Naive B cell (primary cell): ENCODE measurements at places on chromosomes 13 and 19. TPM values are rescaled to one million over a fixed set of nuclear protein-coding genes. Genes with fewer than 3 reads are reported as not detected.

The SYDE1 gene
- 0.09 TPM for polyA plus RNA-seq

The NBEA gene
- 1.4 TPM for polyA plus RNA-seq

The FXYD7 gene
- polyA plus RNA-seq, result 4.2 TPM

The PLEKHG2 gene
- polyA plus RNA-seq, result 6.0 TPM

The PCP2 gene
- polyA plus RNA-seq, result 0.74 TPM

The SLITRK5 gene
- not detected for polyA plus RNA-seq

The FFAR2 gene
- polyA plus RNA-seq, result not detected

The MEX3D gene
- not detected for polyA plus RNA-seq

The NXNL1 gene
- not detected for polyA plus RNA-seq
